Fibroblast of lung (primary cell): ENCODE measurements at places on chromosomes 4 and X. TPM values are rescaled to one million over a fixed set of nuclear protein-coding genes. Genes with fewer than 3 reads are reported as not detected.

CFAP47 gene
- total RNA-seq: not detected in 2 replicates

DNA sequence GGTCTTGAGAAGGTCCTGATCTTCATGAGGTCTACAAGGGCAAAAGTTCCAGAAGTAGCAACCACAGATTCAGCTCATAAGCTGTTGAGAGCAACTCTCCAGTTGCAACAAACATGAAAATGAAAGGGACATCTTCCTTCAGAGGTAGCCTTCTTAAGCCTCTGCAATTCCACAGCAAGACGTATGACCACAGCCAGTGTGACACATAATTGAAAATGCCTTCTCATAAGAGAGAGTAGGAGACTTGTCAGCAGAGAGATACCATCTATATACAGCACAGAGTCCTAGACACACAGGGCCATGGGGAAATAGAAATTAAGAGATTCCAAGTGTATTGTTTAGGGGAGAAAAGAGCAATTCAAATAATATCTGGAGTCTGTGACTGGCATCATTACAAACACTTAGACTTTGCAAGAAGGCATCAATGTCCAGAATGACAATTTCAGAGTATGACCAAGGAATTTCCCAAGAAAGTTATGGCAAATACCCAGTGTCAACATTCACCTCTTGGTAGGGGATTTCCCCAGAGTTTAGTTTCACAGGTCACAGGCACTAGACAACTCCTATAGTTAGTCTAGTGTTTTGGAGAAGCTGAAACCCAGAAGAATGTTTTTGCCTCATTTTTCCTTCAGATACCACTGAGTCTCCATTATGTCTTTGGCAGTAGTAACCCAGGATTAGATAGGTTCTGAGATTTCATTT lies 340.3 kb downstream of the ZNF674 start:
- no peak for DNase-seq

GRCh38 chr4:37998226-37998625 lies 38.0 kb downstream of the PTTG2 start:
- no peak for DNase-seq

DNA sequence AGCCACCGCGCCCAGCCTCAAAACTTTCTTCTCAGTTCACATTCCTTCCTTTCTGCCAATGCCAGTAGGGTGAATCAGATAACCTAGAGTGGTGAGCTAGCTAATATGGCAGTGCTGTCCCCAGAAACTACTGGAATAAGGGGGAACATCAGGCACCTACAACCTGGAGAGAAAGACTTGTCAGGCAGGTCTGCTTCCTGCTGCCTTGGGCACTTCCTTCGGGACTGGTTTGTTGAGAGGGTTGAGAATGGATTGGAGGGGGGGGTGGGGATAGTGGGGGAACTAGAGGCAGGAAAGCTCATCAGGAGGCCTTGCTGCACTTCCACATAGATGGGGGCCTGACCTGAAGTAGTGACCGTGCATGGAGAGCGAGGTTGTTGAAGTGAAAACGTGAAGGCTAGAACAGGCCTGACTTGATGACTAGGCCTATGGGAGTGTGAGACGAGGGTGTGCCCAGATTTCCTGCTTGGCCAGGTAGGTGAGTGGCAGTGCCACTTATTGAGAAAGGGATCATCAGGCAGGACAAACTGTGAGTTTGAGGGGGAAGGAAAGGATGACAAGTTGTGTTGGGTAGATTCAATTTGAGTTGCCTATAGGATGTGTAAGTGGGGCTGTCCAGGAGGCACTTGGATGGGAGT lies 33.4 kb downstream of the SLC25A5 start:
- DNase-seq: no peak

GRCh38 chr4:8463811-8464210 lies 23.2 kb downstream of the TRMT44 start:
- no peak for DNase-seq
